ENCODE measurements at places on chromosomes 6 and 20. TPM values are rescaled to one million over a fixed set of nuclear protein-coding genes. Genes with fewer than 3 reads are reported as not detected.

Gene CST7
- total RNA-seq = not detected

Gene REPS1
- total RNA-seq = 22.3 TPM

Gene FUCA2
- total RNA-seq = 36.4 TPM

Gene TNF
- total RNA-seq = not detected

Gene RIN2
- 55.9 TPM for total RNA-seq

Gene EFCAB8
- total RNA-seq = under 0.01 TPM

Gene HLA-DMA
- total RNA-seq = 0.43 TPM

Data from dermis lymphatic vessel endothelial cell (primary cell).